ENCODE measurements at places on chromosomes 5 and 9.
A peak's percentile ranks its signal among the peaks of the same experiment; 100 is the strongest.

DNA sequence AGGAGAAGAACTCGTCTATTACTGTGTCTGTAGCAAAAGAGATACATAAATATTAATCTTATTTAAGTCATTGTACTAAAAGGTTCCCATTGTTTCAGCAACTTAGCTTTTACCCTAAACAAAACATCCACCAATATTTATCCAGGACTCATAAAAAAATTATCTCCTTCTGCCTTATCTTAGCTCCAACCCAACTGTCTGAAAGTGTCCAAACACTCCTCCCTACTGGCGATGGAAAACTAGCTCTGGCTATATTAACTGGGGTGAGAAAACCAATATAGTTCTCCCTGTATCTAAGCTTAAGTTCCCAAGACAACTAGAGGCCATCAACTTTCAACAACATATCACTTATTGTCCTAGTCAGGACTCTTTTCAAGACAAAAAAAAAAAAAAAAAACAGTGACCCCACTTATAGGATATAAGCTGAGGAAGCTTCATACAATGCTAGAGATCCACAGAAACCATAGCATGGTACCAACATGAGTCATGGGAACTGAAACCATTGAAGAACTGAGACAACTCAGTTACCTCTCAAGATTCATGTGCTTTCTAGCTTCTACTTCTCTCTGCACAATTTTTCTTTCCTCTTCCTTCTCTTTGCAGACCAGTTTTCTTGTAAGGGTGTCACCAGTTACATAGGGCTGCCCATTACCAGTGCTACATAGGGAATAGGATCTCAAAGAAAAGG lies 150.7 kb upstream of the RASA1 start:
- no peak for DNase-seq

DNA sequence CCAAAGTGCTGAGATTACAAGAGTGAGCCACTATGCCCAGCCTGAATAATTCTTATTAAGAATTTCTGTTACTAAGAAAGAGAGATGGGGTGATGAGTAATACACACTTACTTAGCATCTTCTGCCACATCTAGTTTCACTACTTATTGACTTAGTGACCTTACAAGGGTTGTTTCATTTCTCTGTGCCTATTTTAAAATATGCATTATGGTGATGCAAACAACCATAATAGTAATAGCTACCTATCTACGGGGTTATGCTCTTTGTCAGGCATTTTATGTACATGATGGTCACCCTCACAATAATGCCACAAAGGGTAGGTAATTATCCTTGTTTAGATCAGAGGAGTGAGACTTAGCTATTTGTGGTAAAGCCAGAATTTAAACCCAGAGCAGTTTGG lies 499.0 kb upstream of the SGCD start:
- DNase-seq: no peak

DNA sequence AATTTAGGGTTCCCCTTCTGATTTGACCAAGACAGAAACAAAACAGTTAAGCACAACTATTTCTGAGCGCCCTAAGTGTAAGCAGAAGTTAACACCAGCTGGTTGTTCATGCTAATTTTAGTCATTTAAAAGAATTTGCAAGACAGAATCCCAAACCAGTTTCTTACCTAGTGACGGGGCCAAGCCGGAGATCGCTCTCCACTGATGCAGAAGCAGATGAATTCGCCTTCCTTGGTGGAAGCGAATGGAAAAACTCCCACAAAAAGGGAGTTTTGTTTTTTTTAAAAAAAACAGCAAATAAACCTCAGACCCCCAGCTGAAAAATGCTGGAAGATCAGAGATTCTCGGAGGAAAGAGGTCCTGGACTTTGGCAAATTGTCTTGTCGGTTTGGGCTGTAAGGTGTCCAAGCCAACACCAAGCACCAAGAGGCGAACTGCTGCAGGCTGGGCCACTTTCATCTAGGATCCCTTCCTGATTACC lies 47.4 kb upstream of the GLDC start:
- DNase-seq: no peak

GRCh38 chr5:472076-472655 lies 29.2 kb downstream of the EXOC3 start:
- peak; percentile 60 for DNase-seq

DNA sequence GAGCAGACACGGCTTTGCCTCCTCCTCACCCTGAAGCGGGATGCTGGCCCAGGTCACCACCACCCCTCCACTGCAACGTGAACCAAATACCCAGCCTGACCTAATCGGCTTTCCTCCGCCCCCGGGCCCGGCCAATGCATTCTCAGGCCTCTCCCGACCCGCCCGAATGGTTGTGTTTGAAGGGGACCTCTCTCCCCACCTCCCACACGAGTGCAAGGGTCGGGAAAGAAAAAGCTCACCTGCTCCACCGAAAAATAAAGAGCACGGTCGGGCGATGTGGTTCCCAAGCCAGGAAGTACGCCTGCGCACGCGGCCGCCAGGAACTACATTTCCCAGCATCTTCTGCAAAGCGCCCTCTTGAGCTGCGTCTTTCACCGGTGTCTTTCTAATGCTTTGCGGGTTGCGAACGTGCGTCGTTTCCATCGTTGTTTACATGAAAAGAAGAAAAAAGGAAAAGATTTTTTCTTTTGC lies at the start of gene ZNF883:
Gene ZNF883, minus strand, starts transcription at position 282 of the 471 bp plus-strand sequence.
- DNase-seq: peak; percentile 80

DNA sequence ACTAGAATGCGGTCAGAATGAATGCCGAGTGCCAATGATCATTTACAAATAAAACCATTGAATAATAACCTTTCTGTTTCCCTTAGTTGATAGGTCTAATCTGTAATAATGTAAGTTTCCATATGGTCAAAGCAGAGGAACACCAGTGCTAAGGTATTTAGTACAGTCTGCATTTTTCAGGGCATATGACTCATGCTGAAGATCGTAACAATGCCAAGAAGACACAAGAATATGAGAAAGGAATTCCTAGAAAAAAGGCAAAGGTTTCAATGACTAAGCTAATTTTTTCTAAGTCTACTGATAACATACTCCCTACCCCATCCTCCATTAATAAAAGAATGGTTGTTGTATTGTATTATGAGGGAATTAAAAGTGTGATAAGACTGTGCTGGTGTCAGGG lies 2.8 kb downstream of the OR1L8 start:
- DNase-seq: no peak

DNA sequence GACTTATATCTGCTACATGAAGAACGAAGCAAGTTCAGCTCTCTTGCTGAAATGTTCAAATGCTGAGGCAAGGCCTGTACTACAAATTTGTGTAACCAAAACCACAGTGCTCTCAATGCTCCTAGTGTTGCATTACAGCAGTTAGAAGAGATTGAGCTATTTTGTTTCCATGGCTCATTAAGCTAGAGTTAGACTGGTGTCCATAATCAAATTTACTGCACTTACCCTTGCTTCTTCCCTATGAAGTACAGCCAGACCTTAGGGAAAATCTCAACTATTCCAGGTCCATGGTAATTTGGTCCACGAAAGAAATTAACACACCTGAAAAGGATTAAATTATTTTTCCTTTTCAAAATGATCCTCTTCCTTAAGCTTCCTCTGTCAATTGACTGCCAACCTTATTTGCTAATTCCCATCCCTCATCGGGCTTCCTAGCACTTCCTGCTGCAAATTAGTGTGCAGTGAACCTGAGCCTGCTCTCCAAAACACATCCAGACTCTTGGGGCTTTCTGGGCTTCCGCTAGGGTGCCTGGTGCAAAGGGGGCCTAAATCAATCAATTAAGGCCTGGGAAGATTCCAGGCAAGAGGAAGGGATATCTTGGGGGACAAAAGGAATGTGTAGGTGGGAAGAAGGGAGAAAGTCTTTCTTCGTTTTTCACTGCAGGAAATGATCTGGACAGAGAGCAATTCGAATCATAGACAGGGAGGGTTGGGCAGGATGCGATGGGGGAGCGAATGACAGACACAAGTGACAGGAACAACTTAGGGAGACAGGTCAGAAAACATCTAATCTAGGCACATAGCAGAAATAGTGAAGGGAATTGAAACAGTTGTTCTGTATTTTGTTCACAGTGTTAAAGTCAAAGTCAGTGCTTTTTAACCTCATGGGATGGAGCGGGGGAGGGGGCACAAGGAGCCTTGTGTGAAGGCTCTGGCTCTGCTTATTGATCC lies 542.4 kb downstream of the RAB3C start:
- DNase-seq: no peak

- no peak for DNase-seq
These were observed 281.2 kb downstream of the NR2F1-AS1 start for GRCh38 chr5:93299681-93300308.

DNA sequence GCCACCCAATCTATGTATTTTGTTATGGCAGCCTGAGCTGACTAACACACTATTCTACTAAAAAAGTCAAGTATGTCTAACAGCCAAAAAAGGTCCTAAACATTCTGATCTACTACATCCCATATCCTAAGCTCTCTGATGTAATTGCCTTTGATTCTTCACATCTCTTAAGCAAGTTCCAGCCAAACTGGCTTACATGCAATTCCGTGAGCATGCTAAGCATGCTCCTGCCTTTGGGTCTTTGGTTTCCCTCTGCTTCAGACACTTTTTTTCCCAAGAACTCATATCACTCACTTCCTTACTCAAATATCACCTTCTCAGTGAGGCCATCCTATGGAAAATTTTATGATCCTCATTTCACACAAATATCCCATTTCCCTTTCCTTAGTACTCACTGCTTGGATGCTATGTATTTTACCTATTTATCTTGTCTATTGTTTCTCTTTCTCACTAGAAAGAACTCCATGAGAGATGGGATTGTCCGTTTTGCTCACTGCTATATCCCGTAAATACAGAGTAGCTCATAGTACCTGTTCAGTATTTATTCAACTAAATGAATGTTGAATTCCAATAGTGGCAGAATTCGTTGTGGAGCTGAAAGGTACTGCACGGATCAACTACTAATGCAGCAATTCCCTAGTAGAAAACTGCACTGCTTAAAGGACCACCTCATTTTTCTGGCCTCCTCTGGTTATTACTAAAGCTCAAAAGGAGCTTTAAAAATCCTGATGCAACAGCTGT lies 2.3 kb upstream of the SLC12A2 start:
- no peak for DNase-seq

GRCh38 chr9:119968836-119969707 lies 599.8 kb upstream of the BRINP1 start:
- peak; percentile 86 for DNase-seq

GRCh38 chr5:164869325-164869724 lies 1363.9 kb downstream of the MAT2B start:
- DNase-seq: no peak

GRCh38 chr9:96554801-96555566 lies 64.7 kb downstream of the CDC14B start:
- no peak for DNase-seq

GRCh38 chr9:18466101-18466500 lies 7.9 kb upstream of the ADAMTSL1 start:
- DNase-seq: no peak

DNA sequence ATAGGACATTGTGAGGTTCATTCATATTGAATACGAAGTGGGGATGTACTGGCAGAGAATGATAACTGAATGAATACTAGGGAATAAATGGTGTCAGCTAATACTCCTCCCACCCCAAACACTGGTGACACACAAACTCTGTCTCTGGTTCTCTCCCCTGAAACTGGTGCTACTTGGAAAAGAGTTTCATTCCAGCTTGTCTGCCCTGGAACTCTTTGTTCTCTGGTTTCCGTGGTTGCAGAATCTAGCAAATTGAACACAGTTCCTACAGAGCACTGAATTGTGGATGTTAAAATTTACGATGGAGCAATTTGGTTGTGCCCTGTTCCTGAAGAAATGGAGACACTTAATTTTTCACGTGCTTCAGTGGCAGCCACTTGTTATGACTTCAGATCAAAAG lies 181.7 kb downstream of the KCTD16 start:
- DNase-seq: no peak

GRCh38 chr5:139903795-139904565 lies 108.4 kb downstream of the PSD2 start:
- DNase-seq: no peak

DNA sequence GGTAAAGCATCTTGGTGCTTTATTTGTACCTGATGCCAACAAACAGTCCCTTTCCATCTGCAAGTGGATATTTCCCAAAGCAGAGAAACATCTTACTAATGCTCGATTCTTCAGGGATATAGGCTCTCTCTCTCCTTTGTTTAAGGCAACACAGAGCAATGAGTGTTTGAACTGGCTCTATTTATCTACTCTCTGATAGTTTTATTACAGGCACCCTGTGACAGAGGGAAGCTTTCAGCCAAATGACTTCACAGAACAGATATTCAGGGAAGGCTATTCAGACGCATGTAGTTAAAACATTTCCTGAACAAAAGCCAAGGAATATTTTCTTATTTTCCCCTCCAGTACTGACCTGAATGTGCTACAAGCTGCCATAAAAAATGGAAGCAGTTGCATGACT lies 141.8 kb downstream of the YIPF5 start:
- DNase-seq: no peak

DNA sequence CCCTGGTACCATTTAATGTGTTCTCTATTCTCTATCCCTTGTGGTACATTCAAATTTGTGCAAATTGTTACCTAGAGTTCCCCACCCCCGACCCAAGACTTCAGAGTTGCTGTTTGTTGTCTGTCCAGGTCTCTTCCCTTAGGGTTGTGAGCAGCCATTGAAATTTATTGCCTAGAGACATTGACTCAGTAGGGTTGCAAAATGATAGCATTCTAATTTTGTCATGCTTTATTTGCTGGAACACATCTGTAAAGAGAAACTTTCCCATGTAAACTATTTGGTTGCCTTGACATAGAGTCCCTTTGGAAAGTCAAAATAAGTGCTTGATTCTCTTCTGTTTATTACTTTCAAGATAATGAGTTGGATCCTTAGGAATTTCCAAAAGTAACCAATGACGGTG lies 91.7 kb upstream of the KLF9 start:
- DNase-seq: no peak

DNA sequence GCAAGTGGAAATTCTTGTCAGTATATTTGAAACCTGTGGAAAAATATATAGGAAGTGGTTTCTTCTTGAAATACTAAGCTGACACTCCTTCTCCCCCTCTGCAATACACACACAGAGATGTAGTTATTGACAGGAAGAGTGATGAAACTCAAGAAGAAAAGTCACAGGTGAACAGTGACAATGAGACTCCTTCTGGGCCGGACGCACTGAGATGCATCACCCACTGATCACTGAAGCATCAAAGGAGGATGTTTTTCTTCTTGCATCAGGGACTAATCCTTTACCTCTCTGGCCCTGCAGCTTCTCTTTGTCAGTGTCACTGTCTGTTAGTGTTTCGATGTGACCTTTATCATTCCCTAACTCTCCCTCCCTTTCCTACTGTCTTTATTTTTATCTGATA lies 1864.2 kb upstream of the C9orf72 start:
- DNase-seq: no peak

- no peak for DNase-seq
These were observed 3.2 kb upstream of the DDX4 start for GRCh38 chr5:55734658-55735057.

GRCh38 chr9:121735065-121735792 lies 83.8 kb downstream of the DAB2IP start:
- no peak for DNase-seq

- no peak for DNase-seq
These were observed 12.6 kb downstream of the LMBRD2 start for GRCh38 chr5:36138900-36139683.

- no peak for DNase-seq
These were observed 65.6 kb upstream of the TRIO start for GRCh38 chr5:14077501-14077900.

GRCh38 chr5:146815411-146815810 lies 63.1 kb downstream of the PPP2R2B start:
- DNase-seq: no peak

Measured in Right ventricle myocardium inferior (tissue), 1 donor.